ENCODE measurements at places on chromosomes 7 and 10. TPM values are rescaled to one million over a fixed set of nuclear protein-coding genes. Genes with fewer than 3 reads are reported as not detected.

NET1 gene
- 47.7 TPM for total RNA-seq

TMEM140 gene
- total RNA-seq: 27.7 TPM

SH2B2 gene
- total RNA-seq: 0.50 TPM

TMEM184A gene
- total RNA-seq: not detected

LBX1 gene
- total RNA-seq: not detected

OR2A25 gene
- not detected for total RNA-seq

ZMYND11 gene
- total RNA-seq: 44.3 TPM

GJD4 gene
- not detected for total RNA-seq

All from activated CD4-positive, alpha-beta T cell treated with anti-CD3 and anti-CD28 coated beads, Interleukin-2, amount 10 ng/mL, durations not matched to agents 7 days and 5 days (primary cell).